ENCODE measurements at places on chromosomes 3 and 15. TPM values are rescaled to one million over a fixed set of nuclear protein-coding genes. Genes with fewer than 3 reads are reported as not detected.

GOLGA8J gene
- not detected for total RNA-seq

RPL15 gene
- total RNA-seq: 2,112 TPM

ACP3 gene
- not detected for total RNA-seq

RBMS3 gene
- total RNA-seq: 25.2 TPM

NPAP1 gene
- not detected for total RNA-seq

DNA sequence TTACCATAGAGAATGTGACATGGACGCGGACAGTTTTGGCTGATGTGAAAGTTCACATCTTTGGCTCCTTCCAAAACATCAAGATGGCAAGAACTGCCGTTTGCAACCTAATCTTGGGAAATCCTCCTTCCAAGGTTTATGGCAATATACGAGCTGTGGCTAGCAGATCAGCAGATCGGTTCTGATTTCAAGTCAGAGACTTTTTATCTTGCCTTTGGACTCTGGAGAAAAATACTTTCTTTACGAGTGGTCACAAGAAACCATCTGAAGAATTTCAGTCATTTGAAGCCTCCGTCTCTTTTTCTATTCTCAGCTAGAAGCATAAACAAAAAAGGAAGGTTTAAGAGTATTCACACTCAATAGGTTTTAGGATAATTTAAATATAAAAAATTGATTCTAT, 153.5 kb upstream of the MEIS2 start:
- DNase-seq: peak; percentile 32

GRCh38 chr3:57268416-57268815, 24.1 kb downstream of the ASB14 start:
- DNase-seq: no peak

- no peak for DNase-seq
Observed at GRCh38 chr15:100438570-100438969, 90.2 kb downstream of the CERS3 start.

- DNase-seq: peak; percentile 46
Observed at GRCh38 chr15:23642413-23643044, 5.1 kb downstream of the MAGEL2 start.

- DNase-seq: peak; percentile 86
Observed at GRCh38 chr3:101780661-101781060, 1.6 kb downstream of the NXPE3 start.

DNA sequence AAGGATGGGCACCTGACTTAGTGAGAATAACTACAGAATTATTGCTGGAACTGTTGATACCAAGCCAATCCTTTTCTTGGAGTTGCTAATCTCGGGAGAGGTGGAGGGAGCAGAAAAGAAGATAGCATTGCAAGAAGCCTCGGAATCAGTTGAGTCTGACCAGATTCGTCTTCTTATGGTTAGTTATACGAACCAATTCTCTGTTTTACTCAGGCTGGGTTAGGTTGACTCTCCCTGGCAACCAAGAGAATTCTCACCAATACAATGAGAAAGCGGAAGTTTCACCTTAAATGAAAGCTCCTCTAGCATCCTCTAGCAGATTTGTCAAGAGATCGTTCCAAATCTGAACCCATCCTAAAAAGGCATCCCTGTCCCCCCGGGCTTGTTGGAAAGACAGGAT, 43.5 kb upstream of the UBE2E1 start:
- no peak for DNase-seq

DNA sequence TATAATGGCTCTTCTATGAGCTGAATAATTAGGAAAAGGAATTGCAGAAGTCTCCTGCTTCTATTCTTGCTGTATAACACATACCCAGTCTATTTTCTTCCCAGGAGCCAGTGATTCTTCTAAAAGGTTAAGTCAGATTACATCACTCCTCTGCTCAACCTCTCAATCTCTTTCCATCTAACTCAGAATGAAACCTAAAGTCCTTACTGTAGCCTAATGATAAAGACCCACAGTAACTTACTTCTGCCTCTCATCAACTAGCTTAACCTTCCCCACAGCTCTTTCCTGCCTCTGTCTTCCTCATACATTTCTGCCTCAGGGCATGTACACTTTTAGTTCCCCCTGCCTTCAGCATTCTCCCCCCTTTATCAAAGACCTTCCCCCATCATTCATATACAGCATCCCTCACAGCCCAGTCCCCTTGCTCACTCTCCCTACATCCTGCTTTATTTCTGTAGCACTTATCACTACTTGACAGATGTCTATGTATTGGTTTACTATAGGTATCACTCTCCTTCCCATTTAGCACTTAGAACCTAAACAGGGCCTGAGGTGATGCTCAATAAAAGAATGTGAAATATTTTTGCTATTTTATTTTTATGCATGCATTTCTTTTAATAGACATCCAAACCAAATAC, 28.5 kb upstream of the CMTM6 start:
- DNase-seq: no peak

GRCh38 chr15:39127151-39127790, 453.6 kb upstream of the THBS1 start:
- no peak for DNase-seq

GRCh38 chr3:71710906-71711494, 14.2 kb downstream of the EIF4E3 start:
- DNase-seq: peak; percentile 62

DNA sequence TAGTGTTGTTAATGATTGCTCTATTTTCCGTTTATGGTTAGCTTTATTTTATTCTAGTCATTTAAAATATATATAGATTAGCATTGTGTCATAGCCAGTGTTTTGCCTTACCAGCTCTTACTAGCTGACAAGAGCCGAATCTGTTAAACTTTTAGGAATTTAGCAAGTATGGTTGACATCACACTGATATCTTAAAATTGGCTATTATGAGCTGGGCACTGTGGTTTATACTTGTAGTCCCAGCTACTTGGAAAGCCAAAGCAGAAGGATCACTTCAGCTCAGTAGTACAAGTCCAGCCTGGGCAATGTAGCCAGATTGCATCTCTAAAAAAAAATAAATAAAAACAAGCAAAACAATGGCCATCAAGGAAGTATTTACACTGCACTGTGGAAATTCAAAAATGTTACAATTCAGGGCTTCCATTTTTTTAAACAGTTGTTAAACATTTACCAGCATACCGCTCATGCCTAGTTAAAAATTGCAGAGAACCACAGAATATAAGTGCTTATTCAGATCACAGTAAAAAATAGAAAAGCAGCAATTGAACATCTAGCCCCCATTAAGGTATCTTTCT, 208.4 kb upstream of the CGNL1 start:
- no peak for DNase-seq
